ENCODE measurements at places on chromosomes 7 and 10.

GRCh38 chr10:24519950-24520349 is 203.7 kb downstream of the ARHGAP21 start:
- peak; percentile 19 for DNase-seq

GRCh38 chr10:129792141-129792540 is 171.9 kb downstream of the EBF3 start:
- DNase-seq: no peak

DNA sequence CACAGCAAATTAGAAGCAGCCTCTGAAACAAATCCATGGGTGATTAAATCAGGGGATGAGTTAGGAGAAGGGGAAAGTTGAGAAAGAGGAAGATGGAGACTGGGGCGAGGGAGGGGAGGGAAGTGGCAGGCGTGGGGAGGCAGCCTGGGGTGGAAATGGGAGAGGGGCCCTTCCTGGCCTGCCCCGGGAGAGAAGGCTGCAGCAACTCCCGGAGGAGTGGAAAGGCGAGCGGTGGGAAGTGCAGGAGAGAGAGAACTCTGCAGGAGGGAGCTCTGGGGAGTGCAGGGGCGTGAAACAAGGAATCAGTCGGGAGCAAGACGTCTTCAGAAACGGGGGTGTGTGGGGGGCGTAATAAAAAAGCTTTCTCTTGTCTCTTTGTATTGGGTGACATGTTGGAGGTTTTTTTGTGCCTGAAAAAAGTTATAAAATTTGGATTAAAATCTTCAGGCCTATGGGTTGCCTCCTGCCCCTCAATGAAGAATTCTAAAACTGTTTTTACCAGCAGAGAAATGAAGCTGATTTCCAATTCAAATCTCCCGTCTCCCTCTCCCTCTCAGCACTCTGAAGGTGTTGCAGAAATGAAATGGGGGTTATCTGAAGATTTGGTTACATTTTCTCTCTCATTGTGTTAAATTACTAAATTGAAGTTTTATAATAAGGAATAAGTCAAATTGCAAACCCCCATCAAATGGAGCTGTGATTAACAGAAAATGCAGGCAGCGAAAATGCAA is 4.7 kb upstream of the UNCX start:
- no peak for DNase-seq

DNA sequence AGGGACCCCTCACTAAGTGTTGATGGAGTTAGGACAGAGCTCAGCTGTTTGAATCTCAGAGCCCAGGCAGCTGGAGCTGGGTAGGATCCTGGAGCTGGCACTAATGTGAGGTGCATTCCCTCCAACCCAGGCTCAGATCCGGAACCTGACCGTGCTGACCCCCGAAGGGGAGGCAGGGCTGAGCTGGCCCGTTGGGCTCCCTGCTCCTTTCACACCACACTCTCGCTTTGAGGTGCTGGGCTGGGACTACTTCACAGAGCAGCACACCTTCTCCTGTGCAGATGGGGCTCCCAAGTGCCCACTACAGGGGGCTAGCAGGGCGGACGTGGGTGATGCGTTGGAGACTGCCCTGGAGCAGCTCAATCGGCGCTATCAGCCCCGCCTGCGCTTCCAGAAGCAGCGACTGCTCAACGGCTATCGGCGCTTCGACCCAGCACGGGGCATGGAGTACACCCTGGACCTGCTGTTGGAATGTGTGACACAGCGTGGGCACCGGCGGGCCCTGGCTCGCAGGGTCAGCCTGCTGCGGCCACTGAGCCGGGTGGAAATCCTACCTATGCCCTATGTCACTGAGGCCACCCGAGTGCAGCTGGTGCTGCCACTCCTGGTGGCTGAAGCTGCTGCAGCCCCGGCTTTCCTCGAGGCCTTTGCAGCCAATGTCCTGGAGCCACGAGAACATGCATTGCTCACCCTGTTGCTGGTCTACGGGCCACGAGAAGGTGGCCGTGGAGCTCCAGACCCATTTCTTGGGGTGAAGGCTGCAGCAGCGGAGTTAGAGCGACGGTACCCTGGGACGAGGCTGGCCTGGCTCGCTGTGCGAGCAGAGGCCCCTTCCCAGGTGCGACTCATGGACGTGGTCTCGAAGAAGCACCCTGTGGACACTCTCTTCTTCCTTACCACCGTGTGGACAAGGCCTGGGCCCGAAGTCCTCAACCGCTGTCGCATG is 5.2 kb downstream of the CHPF2 start:
- no peak for DNase-seq

DNA sequence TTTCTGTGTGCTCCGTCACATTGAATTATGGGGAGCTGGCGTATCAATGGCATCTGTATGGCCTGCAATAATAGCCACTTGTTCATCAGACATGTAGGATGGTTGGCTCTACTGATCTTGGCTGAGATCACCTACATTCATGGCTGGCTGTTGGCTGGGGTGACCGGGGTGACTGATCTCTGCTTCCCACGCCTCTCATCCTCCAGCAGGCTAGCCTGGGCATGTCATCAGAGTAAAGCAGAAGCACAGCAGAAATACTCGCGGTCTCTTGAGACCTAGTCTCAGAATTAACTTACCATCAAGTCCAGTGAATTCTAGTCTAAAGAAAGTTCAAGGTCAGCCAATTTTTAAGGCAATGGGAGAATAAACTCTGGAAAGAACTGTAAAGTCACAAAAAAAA is 257.7 kb upstream of the GLI3 start:
- DNase-seq: no peak

- DNase-seq: no peak
Observed at GRCh38 chr10:33743429-33743857, 409.0 kb upstream of the NRP1 start.

GRCh38 chr10:103747193-103747865 is 108.0 kb downstream of the SH3PXD2A start:
- DNase-seq: no peak

GRCh38 chr7:79598351-79598750 is 144.9 kb upstream of the MAGI2 start:
- DNase-seq: no peak

GRCh38 chr10:91420868-91421267 is 10.7 kb downstream of the HECTD2 start:
- no peak for DNase-seq

DNA sequence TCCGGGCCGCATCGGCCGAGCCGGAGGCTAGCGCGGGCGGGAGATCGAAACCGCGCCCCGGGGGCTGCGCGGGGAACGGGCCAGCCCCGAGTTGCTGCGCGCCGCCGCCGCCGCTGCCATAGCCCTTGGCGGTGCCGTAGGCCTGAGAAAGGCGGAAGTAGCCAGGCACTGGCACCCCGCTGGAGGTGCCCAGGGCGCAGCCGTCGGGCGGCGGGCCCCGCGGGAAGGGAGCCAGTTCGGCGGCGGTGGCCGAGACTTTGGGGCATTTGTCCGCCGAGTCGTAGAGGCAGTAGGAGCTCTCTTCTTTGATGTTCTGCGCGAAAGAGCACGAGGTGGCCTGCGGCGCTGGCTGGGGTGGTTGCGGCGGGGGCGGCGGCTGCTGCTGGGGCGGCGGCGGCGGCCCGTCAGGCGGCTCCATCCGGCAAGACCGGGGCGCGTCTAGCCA is 587 bp downstream of the HOXA10 start:
- DNase-seq: no peak

DNA sequence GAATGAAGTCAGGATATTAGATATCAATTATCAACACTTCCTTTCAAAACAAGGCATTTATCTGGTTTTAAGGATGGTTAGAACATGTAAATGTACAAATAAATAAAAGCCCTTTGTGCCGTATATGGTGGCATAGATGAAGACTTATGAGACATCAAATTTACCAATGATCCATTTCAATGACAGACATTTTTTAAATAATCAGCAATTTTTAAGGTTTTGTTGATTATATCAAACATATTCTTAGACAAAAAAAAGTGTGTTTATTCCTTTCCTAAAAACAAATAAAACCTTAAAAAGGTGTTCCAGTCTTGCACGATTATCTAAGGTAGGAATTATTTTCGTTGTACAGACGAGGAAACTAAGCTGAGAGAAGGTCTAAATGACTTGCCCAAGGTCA is 13.8 kb downstream of the APBB1IP start:
- no peak for DNase-seq

- DNase-seq: no peak
Observed at GRCh38 chr10:97024168-97025073, 161.3 kb downstream of the SLIT1 start.

- no peak for DNase-seq
Observed at GRCh38 chr7:2734084-2734686, 46.2 kb downstream of the AMZ1 start.

DNA sequence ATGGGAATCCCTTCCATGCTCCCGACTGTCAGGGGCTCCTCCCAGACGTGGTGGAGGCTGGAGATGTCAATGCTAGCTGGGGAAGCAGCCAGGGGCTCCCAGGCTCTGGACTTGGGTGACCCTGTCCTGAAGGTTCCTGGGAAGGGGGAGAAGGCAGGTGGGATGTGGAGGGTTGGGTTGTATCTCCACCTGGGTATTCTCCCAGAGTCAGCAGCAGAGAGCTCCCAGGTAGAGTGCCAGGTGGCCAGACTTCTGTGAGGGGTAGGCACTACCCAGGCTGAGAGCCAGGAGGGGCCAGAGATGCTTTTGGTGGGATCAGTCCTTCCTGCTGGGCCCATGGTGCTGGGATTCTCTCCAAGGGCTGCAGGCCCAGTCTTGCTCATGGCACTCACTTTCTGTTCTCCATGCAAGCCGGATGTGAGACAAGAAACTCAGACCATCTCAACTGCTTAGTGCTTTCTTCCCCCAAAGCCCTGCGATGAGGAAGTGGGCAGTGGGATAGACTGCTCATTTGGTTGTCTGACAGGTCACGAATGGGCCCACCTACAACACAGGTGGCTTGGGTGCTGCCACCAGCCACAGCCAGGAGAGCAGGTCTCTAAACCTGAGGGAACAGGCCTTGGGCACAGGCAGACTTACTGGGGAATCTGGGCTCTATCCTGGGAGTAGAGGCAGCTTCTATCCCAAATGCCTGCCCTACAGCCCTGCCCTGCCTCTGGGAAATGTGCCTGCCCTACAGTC is 52.5 kb upstream of the CAMK2B start:
- DNase-seq: no peak

DNA sequence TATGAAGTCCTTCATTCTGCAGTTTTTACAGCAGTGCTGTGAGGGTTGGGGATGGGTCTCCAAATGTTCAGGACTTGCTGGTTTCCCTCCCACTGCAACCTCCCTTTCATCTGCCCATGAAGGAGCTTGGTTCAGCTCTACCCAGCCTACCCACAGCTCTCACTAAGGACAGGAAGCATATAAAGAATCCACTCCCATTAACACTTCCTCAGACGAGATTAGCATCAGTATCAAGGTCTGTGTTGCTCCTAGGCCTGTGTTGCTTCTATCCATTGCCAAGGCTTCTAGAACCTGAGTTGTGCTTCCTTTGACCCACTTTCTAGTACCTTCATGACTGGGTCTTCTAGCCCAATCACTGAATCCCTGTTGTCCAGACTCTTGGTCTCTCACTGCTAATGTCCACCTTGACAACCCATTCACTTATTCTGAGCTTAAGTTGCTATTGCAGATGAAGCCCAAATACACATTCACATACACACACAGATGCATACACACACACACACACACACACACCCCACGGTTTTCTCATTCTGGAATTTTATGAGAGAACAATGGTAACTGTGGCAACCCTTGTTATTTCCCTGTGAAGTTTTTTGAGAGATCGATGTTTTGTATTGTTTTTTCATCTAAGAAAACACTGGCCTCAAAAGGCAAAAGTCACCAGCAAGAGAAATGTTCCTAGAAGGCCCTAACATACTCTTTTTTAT is 248.1 kb downstream of the MTERF1 start:
- no peak for DNase-seq

GRCh38 chr7:22192801-22193200 is 164.2 kb downstream of the RAPGEF5 start:
- DNase-seq: no peak

GRCh38 chr10:130804281-130804680 is 507.2 kb downstream of the TCERG1L start:
- no peak for DNase-seq

DNA sequence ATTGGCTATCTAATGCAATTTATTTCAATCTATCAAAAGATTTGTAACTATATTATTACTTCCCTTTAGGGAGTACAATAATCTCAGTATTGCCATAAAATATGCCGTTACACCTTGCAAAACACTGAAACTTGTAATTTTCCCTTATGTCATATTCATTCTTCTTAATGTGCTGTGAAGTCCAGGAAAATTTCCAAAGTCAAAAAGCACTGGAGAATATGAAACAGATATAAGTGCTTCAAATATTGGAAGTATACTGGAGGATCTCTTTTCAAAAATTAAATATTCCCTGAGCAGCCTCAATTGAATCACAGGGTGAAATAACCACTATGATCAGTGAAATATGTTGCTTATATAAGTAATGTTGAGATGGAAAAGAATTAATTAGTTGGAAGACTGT is 356.0 kb downstream of the PPP1R3A start:
- no peak for DNase-seq

DNA sequence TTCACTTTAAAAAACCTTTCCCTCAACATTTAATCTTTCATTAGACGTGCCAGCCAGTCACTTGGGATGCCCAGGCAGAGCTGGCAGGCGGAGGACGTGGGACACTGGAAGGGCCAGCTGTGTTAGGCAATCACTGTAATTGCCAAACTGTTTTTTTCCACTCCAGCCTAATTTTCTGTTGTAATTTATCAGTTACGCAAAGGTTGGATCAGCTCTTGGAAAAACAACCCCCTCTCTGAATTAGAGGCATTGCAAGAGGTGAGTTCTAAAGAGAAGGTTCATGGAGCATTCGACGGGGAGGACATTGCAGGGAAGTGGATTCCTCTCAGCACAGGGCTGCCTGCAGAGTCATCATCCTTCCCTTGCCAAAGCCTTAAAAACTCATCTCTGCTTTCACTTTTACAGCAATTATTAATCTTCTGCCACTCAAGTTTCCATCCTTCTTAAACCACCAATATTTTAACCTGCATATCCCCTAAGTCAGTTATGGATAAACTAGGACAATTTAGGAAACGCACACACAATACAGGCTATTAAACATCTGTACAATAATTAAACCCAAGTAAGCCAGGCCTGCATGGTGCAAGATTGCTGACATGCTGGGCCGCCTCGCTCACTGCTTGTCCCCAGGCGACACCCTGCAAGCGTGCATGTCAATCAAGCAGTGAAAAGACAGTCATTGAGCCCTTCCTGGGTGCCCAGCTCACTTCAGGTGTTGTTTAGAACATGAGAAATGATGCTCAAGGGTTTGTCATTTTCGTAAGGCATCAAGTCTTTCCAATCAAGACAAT is 272.3 kb upstream of the RNF32 start:
- DNase-seq: no peak

DNA sequence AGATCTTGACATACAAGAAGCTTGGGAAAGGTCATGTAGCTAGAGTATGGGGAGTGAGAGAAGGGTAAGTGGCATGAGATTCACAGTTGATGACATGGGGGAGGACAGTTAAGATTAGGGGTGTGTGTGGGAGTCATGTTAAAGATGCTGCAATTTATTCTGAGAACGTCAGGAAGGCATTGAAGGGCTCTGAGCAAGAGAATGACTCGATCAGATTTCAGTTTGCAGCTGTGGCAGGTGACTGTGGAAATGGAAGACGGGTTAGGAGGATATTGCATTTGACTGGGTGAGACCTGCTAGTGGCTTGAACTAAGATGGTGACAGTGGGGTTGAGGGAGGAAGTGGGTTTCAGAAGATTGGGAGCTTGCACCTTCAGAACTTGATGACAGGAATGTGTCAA is 5.6 kb downstream of the CDC123 start:
- no peak for DNase-seq

- DNase-seq: no peak
Observed at GRCh38 chr10:79498291-79498829, 14.0 kb upstream of the EIF5AL1 start.

Data from T-helper 22 cell (primary cell).